CD4-positive, alpha-beta T cell (primary cell): ENCODE measurements at places on chromosomes 2 and 18. TPM values are rescaled to one million over a fixed set of nuclear protein-coding genes. Genes with fewer than 3 reads are reported as not detected.

- peaks cover 5% of the 10 kb centered on the region for H3K27me3 ChIP-seq
- H3K36me3 ChIP-seq, result no peaks in the 10 kb centered on the region
- no peak overlapping the region for H3K27ac ChIP-seq
- no peak for DNase-seq
Measured at GRCh38 chr18:21908711-21909110, 168.1 kb downstream of the MIB1 start.

- no peak for DNase-seq
- no peak overlapping the region for H3K4me3 ChIP-seq
- peaks cover 4% of the 10 kb centered on the region for H3K36me3 ChIP-seq
- H3K27me3 ChIP-seq, result no peaks in the 10 kb centered on the region
Measured at GRCh38 chr2:178764097-178764496, 43.1 kb downstream of the TTN start.

The ATP6V1C2 gene
- total RNA-seq, result not detected

The ABCB11 gene
- not detected for total RNA-seq
